ENCODE measurements at places on chromosomes 7 and 10.

GRCh38 chr10:86757113-86757972, 924 bp downstream of the BMPR1A start:
- DNase-seq: no peak

GRCh38 chr10:12724807-12725579, 276.5 kb downstream of the CCDC3 start:
- DNase-seq: no peak

DNA sequence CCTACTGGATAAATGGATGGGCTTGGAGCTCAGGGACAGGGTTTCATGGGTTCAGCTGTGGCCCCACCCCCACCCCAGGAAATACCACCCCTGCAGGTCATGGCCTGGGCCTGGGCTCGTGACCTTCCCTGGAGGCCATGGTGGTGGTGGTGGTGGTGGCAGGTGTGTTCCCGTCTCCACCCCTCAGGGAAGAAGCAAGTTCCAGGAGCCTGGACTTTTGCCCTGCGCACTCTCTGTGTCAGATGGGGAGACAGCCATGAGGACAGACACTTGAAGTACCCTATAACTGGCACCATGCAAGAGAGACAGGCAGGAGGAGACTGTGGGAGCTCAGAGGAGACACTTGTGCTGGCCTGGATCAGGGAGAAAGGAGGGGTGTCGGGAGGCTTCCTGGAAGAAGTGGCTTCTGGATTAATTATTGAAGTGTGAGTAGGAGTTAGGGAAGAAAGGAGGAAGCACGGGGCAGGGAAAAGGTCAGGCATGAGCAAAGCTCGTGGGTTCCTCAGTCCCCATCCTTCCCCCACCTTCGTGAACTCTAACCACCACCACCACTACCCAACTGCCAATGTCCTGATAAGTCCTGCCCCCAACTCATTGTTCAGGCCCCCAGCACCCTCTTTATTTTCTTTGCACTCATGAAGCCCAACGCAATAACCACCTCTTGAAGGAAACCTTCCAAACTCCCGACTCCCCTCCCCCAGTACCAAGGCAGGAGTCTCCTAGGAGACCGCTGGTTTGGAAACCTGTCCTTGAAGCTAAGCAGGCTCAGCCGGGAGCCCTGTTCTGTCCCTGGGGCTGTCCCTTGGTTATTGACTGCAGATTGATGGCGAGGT, 8.9 kb downstream of the SH2B2 start:
- DNase-seq: no peak

DNA sequence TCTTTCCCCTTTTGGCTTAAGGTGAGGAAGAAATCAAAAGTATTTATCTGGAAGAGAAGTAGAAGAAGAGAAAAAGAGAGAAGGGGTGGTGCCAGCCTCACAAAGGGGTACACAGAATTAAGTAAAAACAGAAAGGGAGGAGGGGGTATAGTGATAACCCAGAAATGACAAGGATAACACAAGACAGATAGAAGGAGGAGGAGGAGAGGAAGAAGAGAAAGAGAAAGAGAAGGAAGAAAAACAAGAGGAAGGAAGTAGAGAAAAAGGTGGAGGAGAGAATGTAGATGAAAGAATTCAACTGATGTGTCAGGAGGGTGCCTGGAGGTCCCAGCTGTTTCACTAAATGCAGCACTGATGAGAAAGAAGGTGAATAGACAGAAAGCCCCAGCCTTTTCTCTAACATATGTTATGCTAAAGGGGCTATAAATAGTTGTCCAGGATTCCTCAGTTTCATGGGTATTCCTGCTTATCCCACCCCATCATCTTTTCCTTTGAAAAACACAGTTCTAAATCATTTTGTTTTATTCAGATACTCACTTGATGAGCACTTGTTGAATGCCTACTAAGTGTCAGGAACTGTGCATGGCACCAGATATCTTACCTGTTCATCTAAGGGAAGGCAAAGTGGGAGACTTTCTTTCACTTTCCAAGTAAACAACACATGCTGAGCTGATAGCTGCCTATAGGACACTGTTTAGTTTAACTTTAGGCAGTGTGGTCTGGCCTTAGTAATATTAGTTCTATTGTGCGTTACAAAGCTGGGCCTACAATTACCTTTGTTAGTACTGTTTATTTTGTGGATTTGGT, 8.0 kb downstream of the SEMA3E start:
- no peak for DNase-seq

- DNase-seq: no peak
Measured at GRCh38 chr7:135167365-135167917, 3.1 kb downstream of the CYREN start.

DNA sequence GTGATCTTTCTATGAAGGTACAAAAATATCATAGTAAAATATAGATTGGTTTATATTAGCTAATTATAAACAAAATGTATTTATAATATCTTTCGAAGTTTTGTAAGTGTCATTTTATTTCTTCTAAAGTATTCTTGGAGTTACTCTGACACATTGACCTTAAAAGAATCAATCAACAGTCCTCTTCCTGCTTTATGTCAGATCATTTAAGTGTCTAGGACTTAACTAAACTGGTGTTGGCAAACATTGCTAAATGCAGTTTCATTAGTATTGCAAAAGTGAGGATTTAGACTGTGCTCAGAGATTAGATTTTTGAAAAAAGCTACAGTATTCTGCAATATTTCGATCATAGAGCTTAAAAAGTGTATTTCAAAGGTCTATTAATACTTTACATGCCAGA, 10.3 kb downstream of the GLCCI1 start:
- DNase-seq: no peak

- DNase-seq: no peak
Measured at GRCh38 chr10:6108631-6109443, 20.0 kb downstream of the RBM17 start.

DNA sequence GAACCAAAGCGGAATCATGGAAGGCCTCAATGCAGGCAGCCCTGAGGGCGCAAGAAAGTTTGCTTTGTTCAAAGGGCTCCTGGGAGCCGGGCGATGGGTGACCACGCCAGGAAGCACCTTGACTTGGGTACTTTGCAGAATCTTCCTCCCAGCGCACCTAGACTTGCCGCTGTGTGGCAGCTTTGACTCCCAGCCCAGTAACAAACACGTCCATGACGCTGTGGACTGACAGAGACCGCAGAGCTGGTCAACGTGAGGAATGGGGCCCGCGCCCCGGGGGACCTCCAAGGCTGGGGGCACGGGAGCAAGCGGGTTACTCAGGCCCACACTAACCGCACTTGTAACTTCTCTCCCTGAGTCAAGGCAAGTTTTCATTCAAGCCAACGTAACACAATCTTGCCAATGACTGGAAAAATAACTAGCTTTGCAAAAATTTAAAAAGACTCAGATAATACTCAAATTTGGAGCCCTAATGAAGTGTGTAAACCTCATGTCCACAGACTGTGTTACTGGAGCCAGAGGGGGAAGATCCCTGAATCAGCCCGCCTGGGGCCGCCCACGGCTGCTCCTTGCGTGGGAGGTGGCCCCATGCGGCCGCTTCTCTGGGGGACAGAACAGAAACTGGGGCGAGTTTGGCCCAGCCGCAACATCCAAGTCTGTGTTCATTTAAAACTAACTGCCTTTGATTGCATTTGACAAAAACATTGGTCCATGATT, 130.8 kb downstream of the DNAJB6 start:
- no peak for DNase-seq

DNA sequence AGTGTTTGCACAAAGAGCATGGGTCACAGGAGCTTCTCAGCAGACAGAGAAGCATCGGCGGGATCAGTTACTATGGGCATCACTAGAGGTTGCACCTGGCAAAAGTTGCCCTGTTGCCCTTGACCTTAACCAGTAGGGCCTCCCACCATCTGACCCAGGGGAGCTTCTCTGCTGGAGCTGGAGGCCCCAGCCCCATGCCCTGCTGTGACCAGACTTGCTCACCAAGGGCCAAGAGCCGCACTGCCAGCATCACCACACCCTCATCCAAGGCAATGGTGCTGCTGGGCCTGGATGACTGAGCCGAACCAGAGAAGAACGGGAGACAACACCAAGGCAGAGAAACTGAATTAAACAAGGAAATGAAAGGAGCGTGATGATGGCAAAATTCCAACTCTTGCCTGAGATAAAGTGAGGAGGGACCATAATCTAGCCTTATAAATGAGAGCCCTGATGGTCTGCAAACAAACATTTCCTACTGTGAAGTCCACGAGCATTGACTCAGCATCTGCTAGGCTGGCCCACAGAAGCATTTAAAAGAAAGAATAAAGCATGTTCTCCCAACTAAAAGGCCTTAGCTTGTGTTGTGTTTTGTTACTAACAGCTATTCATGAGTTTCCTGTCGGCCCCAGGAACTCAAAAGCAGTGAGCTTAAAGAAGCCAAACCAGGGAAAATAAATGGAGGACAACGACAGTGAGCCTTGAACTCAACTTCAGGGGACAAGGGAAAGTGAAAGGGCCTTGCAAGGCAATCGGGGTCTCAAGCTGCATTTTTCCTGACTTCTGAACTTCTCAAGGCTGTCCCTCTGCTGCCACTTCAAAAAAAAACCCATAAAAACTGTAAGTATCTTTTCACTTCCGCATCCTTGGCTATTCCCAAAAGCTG, 60.4 kb downstream of the AFAP1L2 start:
- no peak for DNase-seq

- no peak for DNase-seq
Measured at GRCh38 chr10:62745581-62745980, 58.9 kb upstream of the ADO start.

DNA sequence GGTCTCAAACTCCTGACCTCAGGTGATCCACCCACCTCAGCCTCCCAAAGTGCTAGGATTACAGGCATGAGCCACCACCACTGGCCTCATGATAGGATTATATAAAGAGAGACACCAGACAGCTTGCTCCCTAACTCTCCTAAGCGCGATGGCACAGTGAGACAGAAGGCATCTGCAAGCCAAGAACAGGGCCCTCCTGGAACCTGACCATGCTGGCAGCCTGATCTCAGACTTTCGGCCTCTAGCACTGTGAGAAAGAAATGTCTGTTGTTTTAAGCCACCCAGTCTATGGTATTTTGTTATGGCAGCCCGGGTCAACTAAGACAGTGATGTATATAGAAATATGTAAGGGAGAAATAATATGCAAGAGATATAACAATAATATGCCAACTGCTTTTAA, 51.2 kb downstream of the SRPK2 start:
- no peak for DNase-seq

DNA sequence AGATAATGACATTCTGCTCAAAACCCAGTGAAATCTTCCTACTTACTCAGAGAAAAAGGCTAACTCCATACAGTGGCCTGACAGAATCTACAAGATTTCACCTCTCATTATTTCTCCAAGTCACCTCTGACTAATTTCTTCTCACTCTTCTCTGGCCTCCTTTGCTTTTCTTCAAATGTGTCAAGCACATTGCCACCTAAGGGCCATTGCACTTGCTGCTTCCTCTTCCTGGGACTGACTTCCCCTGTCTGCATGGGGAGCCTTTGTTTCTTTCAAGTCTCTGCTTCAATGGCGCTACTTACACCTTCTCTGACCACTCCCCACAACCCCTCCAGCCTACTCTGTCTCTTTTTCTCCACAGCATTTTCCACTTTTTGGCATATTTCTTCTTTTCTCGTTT, 36.0 kb downstream of the PRTFDC1 start:
- no peak for DNase-seq

GRCh38 chr10:106609470-106610266, 554.8 kb downstream of the SORCS1 start:
- DNase-seq: no peak

GRCh38 chr7:64574540-64575099, 11.7 kb upstream of the ZNF680 start:
- DNase-seq: no peak

DNA sequence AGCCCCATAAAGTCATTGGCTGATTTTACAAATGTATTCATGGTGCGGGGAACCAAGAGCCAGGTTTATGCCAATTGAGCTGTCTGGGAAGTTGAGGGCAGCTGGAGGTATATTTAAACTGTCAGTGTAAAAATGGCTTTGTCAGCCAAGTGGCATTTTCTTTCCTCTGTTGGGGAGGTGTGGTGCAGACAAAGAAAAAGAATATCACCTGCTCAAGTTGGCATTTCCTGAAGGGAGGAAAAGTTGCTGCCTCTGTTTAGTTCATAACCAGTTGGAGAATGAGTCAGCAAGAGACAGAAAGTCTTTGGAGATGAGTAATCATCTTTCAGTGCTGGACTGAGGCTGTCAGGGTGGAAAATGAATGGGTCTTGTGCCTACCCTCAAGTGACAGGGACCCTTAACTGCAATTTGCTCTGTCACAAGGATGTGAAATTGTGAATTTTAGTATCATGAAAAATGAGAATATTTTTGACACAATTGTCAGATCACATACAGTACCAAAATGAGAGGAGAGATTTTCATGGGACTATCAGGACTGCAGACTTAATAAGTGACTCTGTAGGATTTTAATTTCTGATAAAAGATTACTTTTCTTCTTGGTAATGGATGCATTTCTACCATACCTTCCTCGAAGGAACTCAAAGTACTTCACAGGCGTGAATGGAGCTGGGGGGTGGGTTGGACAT, 137.3 kb downstream of the ANLN start:
- no peak for DNase-seq

DNA sequence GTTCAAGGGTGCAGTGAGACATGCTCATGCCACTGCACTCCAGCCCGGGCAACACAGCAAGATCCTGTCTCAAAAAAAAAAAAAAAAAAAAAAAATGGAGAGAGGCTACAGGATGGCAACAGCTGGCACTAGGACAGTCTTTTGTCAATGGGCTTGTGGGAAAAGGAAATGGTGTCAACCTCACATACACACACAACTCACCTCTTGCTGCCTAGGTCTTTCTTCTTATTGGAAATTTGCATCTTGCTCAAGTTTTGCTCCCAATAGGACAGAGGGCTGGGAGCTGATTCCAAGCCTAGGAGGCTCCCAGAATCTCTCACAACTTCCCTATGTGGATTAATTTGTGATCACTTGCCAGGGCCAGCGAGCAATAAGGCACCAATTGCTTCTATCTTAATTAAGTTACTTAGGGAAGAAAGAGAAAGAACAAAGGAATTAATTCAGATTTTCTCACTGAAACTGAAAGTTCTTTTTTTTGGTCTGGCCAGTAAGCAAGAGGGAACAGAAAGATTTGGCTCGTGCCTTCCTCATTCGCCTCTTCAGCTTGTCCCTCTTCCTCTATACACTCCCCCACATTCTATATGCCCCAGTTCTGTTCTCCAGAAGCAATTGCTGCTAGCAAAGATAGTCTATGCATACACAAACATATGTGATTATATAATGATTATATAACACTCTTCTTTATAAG, 33.8 kb downstream of the MAP3K8 start:
- no peak for DNase-seq

DNA sequence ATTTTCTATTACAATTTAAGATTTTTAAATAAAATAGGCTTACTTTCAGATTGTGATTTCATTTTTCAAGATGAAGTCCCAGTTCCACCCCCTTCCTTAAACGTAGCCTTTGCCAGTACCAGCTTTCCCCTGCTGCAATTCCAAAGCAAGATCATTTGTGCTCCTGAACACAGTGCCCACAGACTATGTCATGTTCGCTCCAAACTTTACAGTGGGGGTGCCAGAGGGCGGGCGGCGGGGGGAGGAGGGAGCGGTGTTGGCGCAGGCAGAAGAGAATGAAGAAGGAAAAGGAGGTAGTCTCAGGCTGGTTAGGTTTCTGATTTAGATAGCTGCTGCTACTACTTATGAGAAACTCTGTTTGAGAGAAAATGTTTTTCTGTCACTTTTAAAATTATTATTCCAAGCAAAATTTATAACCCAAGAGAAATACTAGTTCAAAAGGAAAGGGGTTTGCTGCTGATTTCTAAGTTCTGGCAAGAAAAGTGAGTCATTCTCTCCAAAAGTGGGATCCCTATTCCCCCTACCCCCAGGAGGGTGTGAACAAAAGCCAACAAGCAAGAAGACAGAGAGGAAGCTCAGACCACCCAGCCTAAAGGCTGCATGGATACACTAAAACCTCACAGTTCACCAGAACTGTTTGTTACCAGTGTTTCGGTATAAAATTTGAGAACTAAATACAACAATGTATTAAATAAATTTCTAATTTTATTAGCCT, 109.6 kb downstream of the SRPK2 start:
- no peak for DNase-seq
